Activated gamma-delta T cell treated with Interleukin-2 at 50 U/mL for 16 hours (primary cell): ENCODE measurements at places on chromosomes 11 and 22.

- no peak for DNase-seq
Measured at GRCh38 chr11:86803136-86804045, 3.0 kb downstream of the PRSS23 start.

- no peak for DNase-seq
Measured at GRCh38 chr22:48361099-48361639, 1466.5 kb downstream of the BRD1 start.

- DNase-seq = no peak
Measured at GRCh38 chr22:46082633-46083032, 67.7 kb upstream of the PPARA start.

DNA sequence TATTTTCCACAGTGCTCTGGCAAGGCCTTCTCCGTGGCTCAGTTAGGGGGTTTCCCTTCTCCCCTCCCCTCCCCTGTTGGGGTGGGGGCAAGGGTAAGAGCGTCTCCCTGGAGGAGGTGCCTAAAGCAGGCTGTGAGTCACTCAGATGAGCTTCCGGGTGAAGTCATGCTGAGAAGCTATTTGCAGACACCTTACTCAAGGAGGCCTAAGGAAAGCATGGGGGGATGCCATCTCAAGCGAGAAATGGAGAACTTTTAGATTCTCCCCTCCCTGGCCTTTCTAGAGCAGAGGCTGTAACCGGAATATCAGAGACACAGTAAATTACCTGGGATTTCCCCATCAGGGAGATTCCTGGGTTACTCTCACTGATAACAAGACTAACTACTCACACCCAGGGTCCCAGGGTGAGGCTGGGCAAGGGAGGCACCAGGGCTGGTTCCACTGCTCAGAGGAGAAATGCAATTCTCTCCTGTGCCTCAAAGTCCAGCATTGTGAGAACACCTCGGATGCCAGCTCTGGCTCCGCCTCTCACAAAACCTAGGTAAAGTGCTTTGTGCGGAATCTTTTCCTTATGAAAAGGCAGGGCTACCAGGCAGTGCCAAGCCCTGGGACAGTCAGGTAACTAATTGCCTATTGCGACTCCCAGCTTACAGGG is 123.6 kb downstream of the ABTB2 start:
- peak; percentile 62 for DNase-seq

DNA sequence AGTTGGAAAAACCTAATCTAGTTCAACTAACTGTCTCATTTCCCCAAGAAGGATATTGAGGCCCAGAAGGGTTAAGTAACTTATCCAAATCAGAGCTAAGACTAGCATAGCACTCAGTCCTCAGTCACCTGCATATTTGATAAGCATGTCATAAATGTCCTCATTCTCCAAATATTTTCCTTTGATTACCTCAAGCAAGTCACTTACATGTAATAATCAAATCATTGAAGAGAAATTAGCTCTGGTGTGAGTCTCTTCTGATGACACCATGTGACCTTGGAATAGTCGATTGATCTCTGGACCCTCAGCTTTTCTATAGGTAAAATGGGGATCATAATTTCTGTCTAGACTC is 48.8 kb upstream of the PICALM start:
- DNase-seq = no peak

GRCh38 chr11:19536131-19536530 is 176.5 kb upstream of the NAV2 start:
- DNase-seq = no peak

GRCh38 chr11:36751335-36751781 is 153.3 kb upstream of the RAG2 start:
- DNase-seq = no peak

GRCh38 chr11:126380909-126381308 is 25.4 kb downstream of the ST3GAL4 start:
- no peak for DNase-seq

DNA sequence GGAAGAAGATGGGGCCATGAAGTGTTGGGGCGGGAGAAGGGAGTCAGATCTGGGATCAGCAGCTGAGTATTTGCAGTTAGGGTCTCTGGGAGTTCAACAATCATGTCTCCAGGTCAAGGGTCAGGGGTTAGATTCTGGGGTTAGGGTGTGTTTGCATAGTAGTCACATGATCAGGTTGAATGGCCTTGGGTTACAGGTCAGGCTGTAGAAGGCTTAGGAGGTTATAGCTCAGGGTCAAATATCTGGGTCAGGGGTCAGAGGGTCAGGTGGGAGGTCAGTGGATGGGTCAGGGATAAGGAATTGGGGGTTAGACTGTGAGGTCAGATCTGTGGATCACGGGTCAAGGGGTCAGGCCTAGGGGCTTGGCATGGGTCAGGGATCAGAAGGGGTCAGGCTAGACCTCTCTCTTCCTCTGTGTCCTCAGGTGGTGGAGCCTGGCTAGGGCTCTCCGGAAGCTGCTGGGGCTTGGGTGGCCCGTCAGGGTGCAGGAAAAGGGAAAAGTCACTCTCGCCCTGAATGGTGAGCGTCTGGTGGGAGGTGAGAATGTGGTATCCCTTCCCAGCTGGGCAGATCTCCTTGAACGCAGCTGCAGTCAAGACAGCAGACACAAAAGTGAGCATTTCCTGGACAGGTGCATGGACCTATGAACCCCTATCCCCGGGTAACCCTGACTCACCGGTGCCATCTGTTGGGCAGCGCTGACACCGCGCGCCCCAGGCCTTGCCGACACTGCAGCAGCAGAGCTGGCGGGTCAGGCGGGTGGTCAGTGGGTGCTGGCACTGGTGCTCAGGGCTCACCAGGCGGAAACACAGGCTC is 6.4 kb downstream of the LTBP3 start:
- DNase-seq = peak; percentile 64

- DNase-seq = no peak
Measured at GRCh38 chr22:46202897-46203600, 47.0 kb downstream of the CDPF1 start.

DNA sequence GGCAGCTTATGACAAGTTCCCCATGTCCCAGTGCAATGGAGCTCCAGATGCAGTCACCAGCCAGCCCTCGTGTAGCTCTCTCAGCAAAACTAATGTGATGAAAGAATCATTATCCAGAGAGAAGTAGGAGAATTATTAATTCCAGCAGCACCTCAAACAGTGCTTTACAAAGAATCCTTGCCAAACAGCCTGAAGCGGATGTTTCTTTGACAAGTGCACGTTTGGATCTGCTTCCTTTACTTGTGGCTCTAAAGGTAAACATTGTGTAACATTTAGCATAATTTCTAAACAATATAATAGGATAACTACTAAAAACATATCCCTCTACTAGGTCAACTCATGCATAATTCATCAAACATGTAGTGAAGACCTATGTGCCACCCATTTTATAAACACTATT is 197.0 kb downstream of the FAM181B start:
- DNase-seq = no peak

GRCh38 chr22:48099251-48099650 is 1336.8 kb downstream of the TBC1D22A start:
- no peak for DNase-seq

DNA sequence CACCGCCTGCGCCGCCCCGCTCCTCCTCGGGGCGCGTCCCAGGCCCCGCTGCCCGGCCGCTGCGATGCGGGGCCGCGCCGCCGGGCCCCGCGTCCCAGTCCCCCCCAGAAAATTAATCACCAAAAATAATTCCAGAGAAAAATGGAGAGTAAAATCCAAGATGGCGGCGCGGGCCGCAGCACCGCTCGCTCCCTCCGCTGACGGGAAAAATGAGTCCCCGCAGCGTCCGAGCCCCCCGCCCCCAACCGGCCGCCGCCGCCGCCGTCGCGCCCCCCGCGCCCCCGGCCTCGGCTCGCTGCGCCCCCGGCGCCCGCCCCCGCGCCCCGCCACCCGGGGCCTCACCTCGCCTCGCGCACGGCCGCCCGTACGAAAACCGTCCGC is at the start of gene KMT5B:
Gene KMT5B (minus strand): TSS at position 162 of the 381 bp plus-strand sequence. CDS start 23,220 bp downstream, outside the sequence.
- peak; percentile 47 for DNase-seq

- DNase-seq = no peak
Measured at GRCh38 chr11:36605221-36606216, 7.5 kb upstream of the RAG2 start.

GRCh38 chr22:29328566-29329500 is 13.3 kb upstream of the RASL10A start:
- DNase-seq = no peak

GRCh38 chr11:103940551-103940950 is 95.9 kb upstream of the DDI1 start:
- no peak for DNase-seq

- DNase-seq = no peak
Measured at GRCh38 chr22:19723983-19724827, 866 bp downstream of the GP1BB start.
